SJSA1 (cell line): ENCODE measurements at places on chromosomes 5 and 9.

DNA sequence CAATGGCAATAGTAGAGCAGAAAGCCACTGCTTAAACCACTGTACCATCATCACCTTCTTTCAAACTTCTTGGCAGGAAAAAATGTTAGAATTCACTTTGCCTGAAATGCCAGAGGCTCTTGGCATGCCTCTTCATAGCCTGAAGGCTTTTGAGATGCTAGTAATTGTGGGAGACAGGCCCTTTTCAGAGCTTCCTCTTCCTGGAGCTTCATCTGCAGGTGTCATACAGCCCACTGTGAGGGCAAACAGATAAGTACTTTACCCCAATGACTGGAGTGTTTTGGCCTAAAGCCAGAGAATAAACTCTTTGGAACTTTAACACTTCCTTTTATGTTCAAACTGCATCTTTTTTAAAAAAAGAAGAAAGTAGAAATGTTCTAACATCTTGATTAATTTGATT is 81.3 kb upstream of the TMEM171 start:
- H3K36me3 ChIP-seq, result no peaks in the 10 kb centered on the region
- no peak overlapping the region for H3K4me3 ChIP-seq
- no peaks in the 10 kb centered on the region for H3K4me1 ChIP-seq
- H3K27me3 ChIP-seq, result no peaks in the 10 kb centered on the region

GRCh38 chr5:59660737-59661136 is 232.8 kb downstream of the PDE4D start:
- H3K4me3 ChIP-seq, result no peak overlapping the region
- DNase-seq, result no peak
- no peak overlapping the region for H3K27ac ChIP-seq
- H3K4me1 ChIP-seq, result peaks cover 12% of the 10 kb centered on the region
- H3K27me3 ChIP-seq, result no peaks in the 10 kb centered on the region

- no peak for DNase-seq
- H3K4me3 ChIP-seq, result no peak overlapping the region
- no peak overlapping the region for H3K27ac ChIP-seq
- H3K27me3 ChIP-seq, result no peaks in the 10 kb centered on the region
Observed at GRCh38 chr9:95010431-95010838, 283.9 kb downstream of the AOPEP start.

GRCh38 chr5:82376307-82376706 is 98.2 kb upstream of the RPS23 start:
- H3K36me3 ChIP-seq, result no peaks in the 10 kb centered on the region
- no peaks in the 10 kb centered on the region for H3K4me1 ChIP-seq
- no peak overlapping the region for H3K4me3 ChIP-seq
- no peak overlapping the region for H3K27ac ChIP-seq
- no peaks in the 10 kb centered on the region for H3K27me3 ChIP-seq

- H3K4me1 ChIP-seq, result no peaks in the 10 kb centered on the region
- H3K27ac ChIP-seq, result no peak overlapping the region
- H3K27me3 ChIP-seq, result no peaks in the 10 kb centered on the region
- H3K4me3 ChIP-seq, result no peak overlapping the region
- H3K36me3 ChIP-seq, result no peaks in the 10 kb centered on the region
Observed at GRCh38 chr9:105233873-105234272, 10.6 kb upstream of the SLC44A1 start.

GRCh38 chr9:87569008-87569509 is 71.4 kb downstream of the DAPK1 start:
- no peaks in the 10 kb centered on the region for H3K27me3 ChIP-seq
- DNase-seq, result no peak
- H3K27ac ChIP-seq, result no peak overlapping the region
- peaks cover 78% of the 10 kb centered on the region for H3K36me3 ChIP-seq
- H3K4me3 ChIP-seq, result no peak overlapping the region

- no peaks in the 10 kb centered on the region for H3K4me1 ChIP-seq
- no peaks in the 10 kb centered on the region for H3K27me3 ChIP-seq
- DNase-seq, result no peak
- H3K4me3 ChIP-seq, result no peak overlapping the region
- H3K36me3 ChIP-seq, result no peaks in the 10 kb centered on the region
Observed at GRCh38 chr9:74293479-74293878, 203.7 kb upstream of the RORB start.

DNA sequence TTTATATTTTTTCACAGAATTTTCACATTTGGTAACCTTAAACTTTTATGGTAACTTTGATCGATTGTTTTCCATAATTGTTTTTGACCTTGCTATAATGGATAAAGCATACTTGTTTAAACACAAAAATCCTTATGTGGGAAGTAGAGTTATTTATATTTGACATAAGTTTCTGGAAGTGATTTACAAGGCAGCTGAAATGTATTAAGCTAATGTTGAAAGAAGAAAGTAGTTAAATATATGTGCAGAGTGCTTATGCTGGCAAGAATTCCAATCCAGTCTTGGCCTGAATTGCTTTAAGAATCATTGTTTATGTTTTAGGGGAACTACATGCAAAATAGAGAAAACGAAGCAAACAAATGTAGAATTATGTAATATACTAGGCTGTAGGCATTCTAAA is 763.6 kb downstream of the TAF11L14 start:
- H3K4me1 ChIP-seq, result no peaks in the 10 kb centered on the region
- H3K27ac ChIP-seq, result no peak overlapping the region
- H3K4me3 ChIP-seq, result no peak overlapping the region
- H3K27me3 ChIP-seq, result no peaks in the 10 kb centered on the region
- no peaks in the 10 kb centered on the region for H3K36me3 ChIP-seq

GRCh38 chr9:118643118-118643517 is 726.1 kb downstream of the BRINP1 start:
- no peaks in the 10 kb centered on the region for H3K27me3 ChIP-seq
- peak overlapping the region; percentile 63 for H3K27ac ChIP-seq
- peak; percentile 57 for DNase-seq

- H3K4me3 ChIP-seq, result no peak overlapping the region
- H3K36me3 ChIP-seq, result 0 out of 2 replicates have a peak, but pooled peaks cover 4% of the 10 kb centered on the region
- H3K27ac ChIP-seq, result no peak overlapping the region
- no peak for DNase-seq
Observed at GRCh38 chr5:129905473-129906176, 1.4 kb downstream of the CHSY3 start.

- no peaks in the 10 kb centered on the region for H3K27me3 ChIP-seq
- no peaks in the 10 kb centered on the region for H3K4me1 ChIP-seq
- H3K36me3 ChIP-seq, result no peaks in the 10 kb centered on the region
- no peak overlapping the region for H3K27ac ChIP-seq
Observed at GRCh38 chr9:117839862-117840261, 135.7 kb downstream of the TLR4 start.

DNA sequence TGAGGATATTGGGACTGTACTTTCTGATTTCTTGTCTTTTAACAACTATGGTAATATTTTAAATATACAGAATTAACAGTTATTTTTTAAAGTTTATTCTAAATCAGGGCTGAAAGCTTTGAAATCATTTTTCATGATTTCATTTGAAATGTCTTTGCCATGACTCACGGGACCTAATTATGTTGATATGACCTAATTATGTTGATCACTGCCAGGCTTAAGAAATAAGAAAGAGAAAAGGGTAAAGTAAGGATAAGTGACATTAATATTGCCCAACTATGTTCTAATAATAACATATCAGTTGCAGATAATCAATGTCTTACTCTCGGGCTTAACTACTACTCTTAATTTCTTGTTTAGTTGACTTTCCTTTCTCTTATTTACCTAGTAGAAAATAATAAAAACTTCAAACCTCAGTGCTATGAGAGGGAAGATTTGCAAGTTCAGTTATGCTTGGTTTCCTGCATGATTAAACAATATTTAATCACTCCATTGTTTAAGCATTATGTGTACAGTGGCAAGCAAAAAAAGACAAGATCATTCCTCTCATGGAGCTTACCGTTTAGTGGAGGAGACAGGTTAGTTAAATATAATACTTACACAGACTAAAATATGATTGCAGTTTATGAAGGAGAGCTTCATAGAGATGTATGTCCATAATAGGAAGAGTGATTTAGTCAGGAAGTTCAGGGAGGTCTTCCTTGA is 67.0 kb upstream of the EIF4EBP3 start:
- H3K27me3 ChIP-seq, result no peaks in the 10 kb centered on the region
- DNase-seq, result no peak
- H3K4me3 ChIP-seq, result no peak overlapping the region
- peaks cover 27% of the 10 kb centered on the region for H3K36me3 ChIP-seq

- H3K36me3 ChIP-seq, result no peaks in the 10 kb centered on the region
- DNase-seq, result no peak
- H3K27ac ChIP-seq, result no peak overlapping the region
- H3K27me3 ChIP-seq, result no peaks in the 10 kb centered on the region
Observed at GRCh38 chr9:21796768-21797167, 5.7 kb upstream of the MTAP start.

- H3K36me3 ChIP-seq, result no peaks in the 10 kb centered on the region
- no peaks in the 10 kb centered on the region for H3K27me3 ChIP-seq
- H3K4me1 ChIP-seq, result peaks cover 22% of the 10 kb centered on the region
- peak overlapping the region; percentile 52 for H3K27ac ChIP-seq
Observed at GRCh38 chr5:57693488-57694305, 211.1 kb upstream of the ACTBL2 start.

DNA sequence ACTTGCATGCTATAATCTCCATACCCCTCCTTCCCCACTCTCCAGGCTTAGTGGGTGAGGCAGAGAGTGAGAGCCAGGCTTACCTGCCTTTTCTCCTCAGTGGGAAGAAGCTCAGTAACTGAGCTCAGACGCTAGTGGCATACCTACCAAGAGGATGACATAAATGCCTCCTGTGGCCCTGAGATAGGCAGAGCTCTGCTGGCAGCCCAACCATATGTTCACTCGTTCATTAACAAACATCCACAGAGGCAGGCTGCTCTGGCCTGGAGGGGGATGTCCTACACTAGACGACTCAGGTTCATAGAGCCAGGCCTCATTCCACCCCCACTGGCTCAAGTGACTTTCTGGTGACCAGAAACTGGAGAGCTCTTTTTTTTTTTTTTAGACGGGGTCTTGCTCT is 81.3 kb downstream of the THBS4 start:
- no peak overlapping the region for H3K27ac ChIP-seq
- H3K27me3 ChIP-seq, result no peaks in the 10 kb centered on the region
- no peak for DNase-seq
- no peaks in the 10 kb centered on the region for H3K36me3 ChIP-seq
- H3K4me1 ChIP-seq, result no peaks in the 10 kb centered on the region

- no peaks in the 10 kb centered on the region for H3K27me3 ChIP-seq
- H3K4me1 ChIP-seq, result peaks cover 24% of the 10 kb centered on the region
- H3K4me3 ChIP-seq, result no peak overlapping the region
- peak overlapping the region; percentile 34 for H3K27ac ChIP-seq
- peaks cover 20% of the 10 kb centered on the region for H3K36me3 ChIP-seq
Observed at GRCh38 chr9:114366334-114367128, 21.3 kb downstream of the AKNA start.

GRCh38 chr5:180594311-180595045 is 3.2 kb upstream of the SCGB3A1 start:
- no peak for DNase-seq
- H3K27ac ChIP-seq, result no peak overlapping the region
- H3K27me3 ChIP-seq, result peaks cover 43% of the 10 kb centered on the region
- H3K36me3 ChIP-seq, result no peaks in the 10 kb centered on the region
- H3K4me3 ChIP-seq, result no peak overlapping the region
- H3K4me1 ChIP-seq, result peaks cover 6% of the 10 kb centered on the region; the same call in 1 of the 2 replicates

DNA sequence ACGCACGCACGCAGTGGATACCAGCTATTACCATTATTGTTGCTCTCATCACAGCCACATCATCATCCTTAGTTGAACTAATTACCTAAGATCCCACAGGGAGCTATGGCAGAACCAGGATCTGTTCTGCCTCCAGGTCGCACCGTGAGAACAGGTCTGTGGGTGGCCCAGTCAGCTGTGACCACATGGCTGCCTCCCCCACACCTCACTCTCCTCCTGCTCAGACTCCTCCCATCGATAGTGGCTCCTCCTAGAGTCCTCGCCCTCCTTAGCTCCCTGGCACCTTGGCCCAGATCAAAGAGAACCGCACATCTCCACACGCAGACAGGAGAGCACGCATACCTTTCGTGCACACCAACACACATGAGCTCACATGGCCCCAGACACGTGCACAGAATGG is 32.4 kb upstream of the RPL26L1 start:
- no peak overlapping the region for H3K27ac ChIP-seq
- DNase-seq, result no peak
- H3K36me3 ChIP-seq, result peaks cover 41% of the 10 kb centered on the region
- no peaks in the 10 kb centered on the region for H3K27me3 ChIP-seq
- no peak overlapping the region for H3K4me3 ChIP-seq
- H3K4me1 ChIP-seq, result peaks cover 43% of the 10 kb centered on the region

- no peak for DNase-seq
- no peak overlapping the region for H3K4me3 ChIP-seq
- H3K27me3 ChIP-seq, result no peaks in the 10 kb centered on the region
- no peak overlapping the region for H3K27ac ChIP-seq
- H3K36me3 ChIP-seq, result no peaks in the 10 kb centered on the region
- H3K4me1 ChIP-seq, result peaks cover 30% of the 10 kb centered on the region
Observed at GRCh38 chr9:127182901-127183746, 60.7 kb upstream of the ANGPTL2 start.

DNA sequence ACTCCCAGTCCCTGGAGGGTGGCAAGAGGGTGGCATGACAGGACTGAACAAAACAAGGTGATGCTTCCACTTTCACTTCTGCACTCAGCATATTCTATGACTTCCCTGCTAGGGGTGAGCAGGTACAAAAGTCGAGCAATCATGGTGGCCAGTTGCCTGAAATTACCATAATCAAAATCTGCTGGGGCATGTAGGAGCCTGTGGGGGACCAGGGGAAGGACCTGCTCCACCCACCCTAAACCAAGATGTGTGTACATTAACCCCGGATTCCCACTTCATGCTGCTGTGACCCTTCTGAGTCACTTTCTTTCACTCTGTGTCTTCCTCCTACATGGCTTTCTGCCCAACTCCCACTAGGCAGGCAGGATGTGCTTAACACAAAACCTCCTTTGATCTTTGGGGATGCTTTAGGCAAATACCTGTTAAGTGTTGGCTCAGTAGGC is 73.3 kb upstream of the PHF24 start:
- no peak overlapping the region for H3K4me3 ChIP-seq
- no peaks in the 10 kb centered on the region for H3K27me3 ChIP-seq
- H3K27ac ChIP-seq, result no peak overlapping the region
- no peaks in the 10 kb centered on the region for H3K36me3 ChIP-seq

- DNase-seq, result no peak
- H3K36me3 ChIP-seq, result peaks cover 6% of the 10 kb centered on the region
- no peak overlapping the region for H3K4me3 ChIP-seq
- no peak overlapping the region for H3K27ac ChIP-seq
Observed at GRCh38 chr5:121988488-121988887, 26.7 kb downstream of the SRFBP1 start.

GRCh38 chr5:54363669-54364068 is 53.3 kb upstream of the ARL15 start:
- no peaks in the 10 kb centered on the region for H3K36me3 ChIP-seq
- no peaks in the 10 kb centered on the region for H3K27me3 ChIP-seq
- peaks cover 19% of the 10 kb centered on the region for H3K4me1 ChIP-seq
- H3K27ac ChIP-seq, result no peak overlapping the region

GRCh38 chr5:179166886-179167841 is 107.0 kb downstream of the ZNF354C start:
- no peaks in the 10 kb centered on the region for H3K36me3 ChIP-seq
- DNase-seq, result no peak
- no peaks in the 10 kb centered on the region for H3K4me1 ChIP-seq
- no peak overlapping the region for H3K27ac ChIP-seq
- no peaks in the 10 kb centered on the region for H3K27me3 ChIP-seq

GRCh38 chr9:104604801-104605200 is 626 bp downstream of the OR13C2 start:
- H3K4me1 ChIP-seq, result no peaks in the 10 kb centered on the region
- no peak overlapping the region for H3K4me3 ChIP-seq
- no peaks in the 10 kb centered on the region for H3K27me3 ChIP-seq
- no peak overlapping the region for H3K27ac ChIP-seq
- H3K36me3 ChIP-seq, result no peaks in the 10 kb centered on the region

- no peaks in the 10 kb centered on the region for H3K36me3 ChIP-seq
- no peak overlapping the region for H3K4me3 ChIP-seq
- H3K27ac ChIP-seq, result no peak overlapping the region
- peaks cover 10% of the 10 kb centered on the region; the same call in 1 of the 2 replicates for H3K27me3 ChIP-seq
- DNase-seq, result no peak
Observed at GRCh38 chr5:15463231-15463980, 36.6 kb upstream of the FBXL7 start.

- no peaks in the 10 kb centered on the region for H3K36me3 ChIP-seq
- H3K4me3 ChIP-seq, result no peak overlapping the region
- H3K27ac ChIP-seq, result no peak overlapping the region
Observed at GRCh38 chr9:616694-617093, 224.8 kb upstream of the DMRT1 start.
